ENCODE measurements at places on chromosomes 3 and 15.

GRCh38 chr15:23403550-23403949 lies 43.5 kb downstream of the GOLGA6L2 start:
- DNase-seq, result no peak

GRCh38 chr3:150035910-150036612 lies 65.4 kb upstream of the PFN2 start:
- no peak for DNase-seq

GRCh38 chr15:80606511-80607071 lies 88.5 kb upstream of the ABHD17C start:
- DNase-seq, result no peak

DNA sequence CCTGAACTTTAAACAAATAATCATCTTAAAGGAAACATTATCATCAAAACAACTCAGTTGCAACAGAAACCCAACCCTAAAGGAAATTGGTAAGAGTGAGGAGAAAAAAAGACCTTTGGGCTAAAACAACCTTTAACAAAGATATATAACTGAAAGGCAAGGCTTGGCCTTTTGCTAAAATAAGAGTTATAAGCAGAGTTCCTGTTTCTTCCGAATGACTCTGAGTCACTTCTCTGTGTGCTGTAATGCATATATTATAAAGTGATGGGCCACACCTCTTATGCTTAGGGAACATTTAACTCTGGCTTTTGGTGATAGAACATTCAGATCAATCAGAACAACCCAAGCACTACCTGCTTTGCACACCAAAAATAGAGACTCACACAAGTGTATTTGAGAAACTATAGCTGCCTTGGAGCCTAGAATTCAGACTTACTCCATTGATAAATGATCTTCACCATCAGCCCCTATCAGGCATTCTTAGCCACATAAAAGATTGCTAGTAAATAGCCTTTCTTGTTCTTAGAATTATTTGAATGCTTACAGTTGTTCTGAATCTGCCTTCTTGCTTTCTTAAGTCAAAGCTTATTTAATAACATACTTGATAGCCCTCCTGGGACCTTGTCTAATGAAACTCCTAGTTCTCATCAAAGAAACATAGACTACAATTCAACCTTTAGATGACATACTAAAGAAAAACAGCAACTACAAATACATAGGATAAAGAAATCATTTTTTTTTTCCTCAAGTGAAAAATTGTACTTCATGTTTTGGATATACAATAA lies 294.2 kb upstream of the SEMA6D start:
- DNase-seq, result no peak

DNA sequence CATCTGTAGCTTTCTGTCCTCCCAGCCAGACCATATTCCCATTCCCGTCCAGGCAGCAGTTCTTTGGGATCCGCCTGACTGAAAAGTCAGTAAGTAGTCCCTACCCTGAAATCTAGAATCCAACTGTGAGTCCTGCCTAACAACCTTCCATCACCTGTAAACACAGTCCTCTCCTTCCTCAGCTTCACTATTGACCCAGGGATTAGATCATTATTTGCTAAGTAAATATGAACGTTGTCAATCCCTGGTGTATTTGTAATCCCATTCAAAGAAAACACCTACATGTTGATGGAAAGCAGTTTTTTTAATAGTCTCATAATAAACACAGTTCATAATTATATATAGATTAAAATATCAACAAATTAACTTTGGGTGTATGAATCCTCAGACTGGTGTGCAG lies 732 bp downstream of the SAXO2 start:
- DNase-seq, result no peak

Measured in activated T-helper 1 cell treated with Interleukin-2 at 50 U/mL for 16 hours (primary cell).